ENCODE measurements at places on chromosomes 2 and 18.

GRCh38 chr2:178947006-178947405 is 102.9 kb downstream of the CCDC141 start:
- no peak for DNase-seq

DNA sequence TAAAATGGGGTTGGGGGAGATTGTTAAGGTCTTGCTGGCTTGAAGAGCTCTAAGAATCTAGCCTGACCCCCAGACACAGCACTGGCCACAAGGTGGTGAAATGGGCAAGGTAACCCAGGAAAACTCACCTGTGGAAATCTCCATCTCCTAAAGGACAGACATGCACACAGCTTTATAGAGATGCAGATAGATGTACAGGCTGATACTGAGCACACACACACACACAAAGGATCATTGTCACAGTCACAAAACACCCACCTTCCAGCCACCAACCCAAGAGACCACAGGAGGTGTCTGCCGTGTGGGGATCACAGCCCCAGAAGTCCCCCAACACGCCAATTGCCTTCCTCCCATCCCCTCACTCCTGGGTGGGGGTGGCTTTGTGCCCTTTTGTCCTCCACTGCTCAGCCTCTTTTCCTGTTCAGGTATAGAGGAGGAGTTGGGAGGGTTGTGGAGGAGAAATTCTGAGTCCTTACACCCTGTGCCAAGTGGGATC is 3.2 kb upstream of the CYP26B1 start:
- no peak for DNase-seq

GRCh38 chr18:36331521-36331971 is 34.0 kb downstream of the FHOD3 start:
- DNase-seq, result no peak

DNA sequence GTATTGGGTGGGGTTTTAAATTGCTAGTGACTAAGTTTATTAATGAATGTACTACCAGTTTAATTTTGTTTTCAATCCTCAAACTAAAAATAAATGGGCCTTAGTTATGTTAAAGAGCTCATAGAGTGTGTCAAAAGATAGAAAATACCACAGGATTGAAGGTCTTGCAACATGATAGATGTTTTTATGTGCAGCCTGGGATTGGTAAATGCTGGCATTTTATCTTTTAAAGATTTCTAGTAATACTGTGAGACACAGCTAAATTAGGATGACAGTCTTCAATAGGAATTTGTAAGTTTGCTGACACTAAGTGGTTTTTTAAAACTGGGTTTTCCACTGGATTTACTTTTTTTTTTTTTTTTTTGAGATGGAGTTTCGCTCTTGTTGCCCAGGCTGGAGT is 122.3 kb downstream of the HAUS1 start:
- no peak for DNase-seq

GRCh38 chr18:38534073-38534472 is 968.5 kb upstream of the CELF4 start:
- DNase-seq, result no peak

DNA sequence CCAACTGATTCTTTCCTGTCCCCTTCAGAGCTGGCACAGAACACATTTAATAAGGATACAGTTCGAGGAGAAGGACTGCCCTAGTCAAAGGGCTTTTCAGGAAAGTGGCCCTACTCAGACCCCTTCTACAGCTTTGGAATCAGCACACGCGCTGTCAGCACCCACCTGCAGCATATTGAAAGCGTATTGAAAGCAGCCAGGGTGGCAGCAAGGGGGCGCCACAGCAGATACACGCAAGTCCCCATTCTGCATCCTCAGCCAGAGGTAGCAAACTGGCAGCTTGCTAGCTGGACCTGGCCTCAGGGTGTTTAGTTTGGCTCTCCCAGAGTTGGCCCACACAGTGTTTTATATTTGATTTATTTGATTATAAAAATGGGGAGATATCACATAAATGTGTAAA is 101.0 kb upstream of the NT5C1B start:
- no peak for DNase-seq

GRCh38 chr2:235398321-235398720 is 95.5 kb upstream of the AGAP1 start:
- no peak for DNase-seq

GRCh38 chr2:209501579-209501978 is 77.7 kb downstream of the MAP2 start:
- DNase-seq, result no peak

- DNase-seq, result no peak
Measured at GRCh38 chr18:28189400-28190239, 12.7 kb upstream of the CDH2 start.

DNA sequence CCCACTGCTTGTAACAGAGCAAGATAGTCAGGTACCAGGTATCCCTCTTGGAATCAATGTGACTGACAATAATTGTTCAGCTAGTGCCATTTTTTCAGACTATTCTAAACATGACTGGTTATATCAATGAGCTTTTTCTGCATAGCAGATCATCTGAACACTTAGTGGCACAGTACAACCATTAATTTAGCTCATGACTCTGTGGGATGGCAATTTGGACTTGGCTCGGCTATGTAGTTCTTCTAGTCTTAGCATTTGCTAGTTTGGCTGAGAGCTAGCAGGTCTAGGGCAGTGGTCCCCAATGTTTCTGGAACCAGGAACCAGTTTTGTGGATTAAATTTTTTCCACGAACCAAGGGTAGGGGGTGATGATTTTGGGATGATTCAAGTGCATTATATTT is 1421.4 kb upstream of the NXPH2 start:
- DNase-seq, result no peak

GRCh38 chr2:19575641-19576040 is 217.2 kb upstream of the OSR1 start:
- no peak for DNase-seq

DNA sequence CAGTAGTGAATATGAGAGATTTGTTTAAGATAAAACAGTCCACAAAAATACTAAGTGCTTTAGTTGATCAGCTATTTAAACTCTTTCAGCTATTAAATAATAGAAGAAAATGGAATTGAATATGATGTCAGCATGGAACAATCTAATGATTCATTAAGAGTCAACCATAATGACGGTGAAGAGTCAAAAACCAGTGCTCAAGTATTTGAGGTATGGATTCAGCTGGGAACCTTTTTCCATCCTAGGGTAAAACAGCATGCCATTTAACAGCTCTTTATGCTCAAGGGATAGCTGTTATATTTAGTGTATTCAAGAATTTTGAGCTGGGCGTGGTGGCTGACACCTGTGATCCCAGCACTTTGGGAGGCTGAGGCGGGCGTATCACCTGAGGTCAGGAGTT is 29.7 kb downstream of the CARF start:
- no peak for DNase-seq

- DNase-seq, result no peak
Measured at GRCh38 chr2:10237392-10238321, 65.0 kb upstream of the HPCAL1 start.

- no peak for DNase-seq
Measured at GRCh38 chr2:229180658-229181057, 90.4 kb downstream of the PID1 start.

DNA sequence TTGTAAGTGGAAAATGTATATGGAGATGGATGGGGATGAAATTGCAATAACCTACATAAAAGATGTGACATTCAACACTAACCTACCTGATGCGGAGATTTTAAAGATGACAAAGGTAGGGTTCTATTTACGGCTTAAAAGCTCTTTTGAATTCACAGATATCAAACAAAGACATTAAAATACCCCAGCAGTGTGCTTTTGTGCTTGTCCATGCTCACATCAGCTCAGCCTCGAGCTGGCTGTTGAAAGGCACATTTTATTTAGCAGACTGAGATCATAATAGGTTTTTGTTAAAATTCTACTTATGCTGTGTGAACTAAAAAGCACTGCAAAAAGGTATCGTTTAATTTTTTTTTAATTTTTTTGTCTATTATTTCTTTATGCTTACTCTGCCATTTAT is 96.0 kb upstream of the CDCA7 start:
- DNase-seq, result no peak

- no peak for DNase-seq
Measured at GRCh38 chr2:237486819-237487448, at the start of gene MLPH. Gene MLPH, plus strand, starts transcription at chr2:237487251. Its CDS starts 6,176 bp downstream, at chr2:237493427.

GRCh38 chr2:219171231-219171651 is 1.4 kb upstream of the SLC23A3 start:
- no peak for DNase-seq

- DNase-seq, result no peak
Measured at GRCh38 chr2:179186126-179186525, 78.5 kb downstream of the SESTD1 start.

GRCh38 chr2:165876712-165877111 is 76.9 kb downstream of the TTC21B start:
- DNase-seq, result no peak

GRCh38 chr2:142629193-142629592 is 248.3 kb upstream of the KYNU start:
- DNase-seq, result no peak

DNA sequence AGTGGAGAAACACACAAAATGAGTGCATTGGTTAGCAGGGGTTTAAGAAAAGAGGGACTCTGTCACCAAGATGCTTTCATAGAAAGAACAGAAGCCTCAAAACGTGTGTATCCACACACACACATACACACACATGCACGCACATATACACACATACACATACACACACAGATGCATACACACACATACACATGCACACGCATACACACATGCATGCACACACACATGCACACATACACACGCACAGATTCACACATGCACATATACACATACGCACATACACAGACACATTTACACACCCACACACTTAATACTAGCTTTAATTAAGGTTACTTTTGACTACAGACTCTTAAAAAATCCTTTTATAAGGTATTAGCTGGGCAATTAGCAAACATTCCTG is 84.6 kb upstream of the TPO start:
- no peak for DNase-seq

DNA sequence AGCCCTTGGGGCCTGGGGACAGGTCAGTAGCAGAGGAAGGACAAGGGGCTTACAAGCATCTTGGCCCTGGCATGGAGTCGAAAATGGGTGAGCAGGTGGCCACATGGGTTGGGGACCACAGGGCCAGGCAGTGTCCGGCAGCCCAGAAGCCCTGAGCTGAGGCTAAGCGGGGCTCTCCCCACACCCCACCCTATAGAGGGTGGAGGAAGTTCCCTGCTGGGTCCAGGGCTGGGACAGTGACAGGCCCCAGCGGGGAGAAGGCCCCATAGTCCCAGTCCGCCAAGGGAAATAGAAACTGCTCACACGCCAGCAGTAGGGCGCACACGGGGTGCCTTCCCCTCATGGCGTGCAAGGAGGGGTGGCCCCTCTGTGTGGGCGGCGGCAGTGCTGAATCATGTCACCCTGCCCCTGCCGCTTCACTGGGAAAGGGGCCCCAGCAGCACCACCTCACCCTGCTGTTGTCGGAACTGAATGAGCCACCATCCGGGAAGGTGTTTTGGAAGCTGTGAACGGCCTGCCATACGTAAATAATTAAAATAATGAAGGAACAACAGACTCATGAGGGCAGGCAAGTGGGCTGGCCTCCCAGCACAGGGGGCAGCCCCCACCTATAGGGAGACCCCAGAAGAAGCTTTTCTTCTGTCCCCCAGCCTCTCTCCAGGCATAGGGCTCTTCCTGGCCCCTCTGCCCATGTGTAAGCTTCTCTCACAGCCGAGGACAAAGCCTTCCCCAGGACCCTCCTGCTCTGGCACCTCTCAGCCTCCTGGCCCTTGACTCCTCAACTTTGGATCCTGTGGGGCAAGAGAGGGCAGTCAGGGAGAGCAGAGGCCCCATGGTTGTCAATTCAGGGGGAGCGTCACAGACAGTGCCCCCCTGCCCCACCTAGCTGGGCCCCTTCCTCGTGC is 12.7 kb upstream of the DUSP2 start:
- no peak for DNase-seq

- no peak for DNase-seq
Measured at GRCh38 chr2:3635171-3635974, 22.6 kb upstream of the ALLC start.

- no peak for DNase-seq
Measured at GRCh38 chr2:182166406-182166805, 180.8 kb downstream of the PPP1R1C start.

- DNase-seq, result no peak
Measured at GRCh38 chr18:33282709-33283333, 157.7 kb downstream of the CCDC178 start.

GRCh38 chr2:144099780-144100377 is 420.0 kb downstream of the ZEB2 start:
- DNase-seq, result peak; percentile 85

GRCh38 chr18:37397814-37398213 is 167.8 kb downstream of the CELF4 start:
- DNase-seq, result no peak

- DNase-seq, result no peak
Measured at GRCh38 chr2:160005908-160006307, 56.5 kb downstream of the PLA2R1 start.

GRCh38 chr2:110205660-110206455 is 1.0 kb upstream of the NPHP1 start:
- DNase-seq, result no peak

GRCh38 chr2:37090019-37090477 is 5.7 kb downstream of the GPATCH11 start:
- DNase-seq, result no peak

DNA sequence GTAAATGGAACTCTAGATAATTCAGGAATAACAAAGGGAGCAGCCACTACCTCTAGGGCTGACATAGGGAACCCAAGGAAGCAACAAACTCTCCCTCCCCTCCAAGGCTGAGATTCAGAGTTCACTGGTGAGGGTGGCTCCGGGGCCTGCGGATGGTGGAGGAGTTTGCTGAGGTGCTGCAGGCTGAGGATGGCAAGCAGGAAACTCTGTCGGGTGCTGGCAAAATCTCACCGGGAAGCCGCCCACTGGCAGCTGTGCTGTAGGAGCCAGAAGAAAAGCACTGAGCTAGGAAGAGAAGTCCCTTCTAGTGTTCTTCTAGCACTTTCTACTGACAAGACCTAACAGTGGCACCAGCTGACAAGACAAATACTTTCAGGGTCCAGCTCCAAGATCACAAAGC is 12.5 kb upstream of the HAAO start:
- DNase-seq, result no peak

DNA sequence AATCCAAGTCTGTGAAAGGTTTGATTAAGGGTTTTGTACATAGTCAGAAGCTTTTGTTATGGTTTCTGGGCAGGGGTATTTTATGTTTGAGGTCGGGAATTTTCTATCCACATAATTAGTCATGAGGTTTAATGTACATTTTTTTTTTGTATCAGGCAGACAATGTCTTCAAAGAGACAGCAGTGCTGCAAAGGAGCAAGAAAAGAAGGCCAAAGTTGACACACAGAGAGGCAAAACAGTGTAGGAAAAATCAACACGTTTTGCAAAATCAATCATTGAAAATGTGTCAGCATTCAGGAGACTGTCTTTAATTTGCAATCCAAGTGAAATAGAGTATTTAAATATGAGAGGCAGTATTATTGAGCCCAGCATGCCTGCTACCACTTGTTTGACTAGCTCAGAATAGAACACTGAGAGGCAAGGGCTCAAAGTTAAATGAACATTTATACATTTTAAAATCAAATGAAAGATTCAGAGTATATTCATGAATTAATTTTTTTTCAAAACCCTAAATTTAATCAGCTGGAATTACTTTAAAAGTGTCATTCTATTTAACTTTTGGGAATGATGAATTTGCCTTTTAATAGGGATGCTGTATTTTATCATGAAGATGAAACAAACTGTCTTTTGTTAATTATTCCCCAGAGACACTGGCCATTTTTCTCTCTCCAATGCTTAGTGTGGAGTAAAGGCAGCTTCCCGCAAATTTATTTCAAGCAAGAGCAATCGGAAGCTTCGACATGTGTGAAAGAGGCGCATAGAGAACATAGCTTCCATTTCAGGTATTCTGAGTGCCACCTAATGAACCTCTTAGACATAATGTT is 11.3 kb downstream of the VRK2 start:
- no peak for DNase-seq

- DNase-seq, result no peak
Measured at GRCh38 chr2:2642906-2643890, 312.1 kb upstream of the MYT1L start.

All from HS-27A (cell line).